Fibroblast of skin of abdomen (primary cell): ENCODE measurements at places on chromosomes 2 and 18.

GRCh38 chr18:11834772-11835171 is 16.4 kb upstream of the CHMP1B start:
- no peak for DNase-seq

DNA sequence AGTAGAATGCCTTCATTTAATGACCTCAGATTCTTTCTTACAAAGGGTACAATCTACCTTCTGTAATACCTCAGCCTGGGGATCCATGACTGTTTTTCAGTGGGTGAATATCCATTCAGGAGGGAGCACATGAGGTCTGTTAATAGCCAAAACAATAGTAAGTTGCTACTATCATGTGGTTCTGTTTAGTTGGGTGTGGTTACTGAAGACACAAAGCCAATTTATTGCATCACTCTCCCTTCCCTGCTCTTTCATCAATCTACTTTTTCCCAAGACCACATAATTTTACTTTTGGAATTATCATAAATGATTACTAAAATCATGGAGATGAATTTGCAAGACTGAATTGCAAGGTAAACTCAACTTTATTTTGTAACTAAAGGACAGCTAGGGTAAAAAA is 254.2 kb downstream of the GALNT13 start:
- no peak for DNase-seq

- no peak for DNase-seq
Observed at GRCh38 chr2:37396890-37397565, 52.6 kb downstream of the QPCT start.

DNA sequence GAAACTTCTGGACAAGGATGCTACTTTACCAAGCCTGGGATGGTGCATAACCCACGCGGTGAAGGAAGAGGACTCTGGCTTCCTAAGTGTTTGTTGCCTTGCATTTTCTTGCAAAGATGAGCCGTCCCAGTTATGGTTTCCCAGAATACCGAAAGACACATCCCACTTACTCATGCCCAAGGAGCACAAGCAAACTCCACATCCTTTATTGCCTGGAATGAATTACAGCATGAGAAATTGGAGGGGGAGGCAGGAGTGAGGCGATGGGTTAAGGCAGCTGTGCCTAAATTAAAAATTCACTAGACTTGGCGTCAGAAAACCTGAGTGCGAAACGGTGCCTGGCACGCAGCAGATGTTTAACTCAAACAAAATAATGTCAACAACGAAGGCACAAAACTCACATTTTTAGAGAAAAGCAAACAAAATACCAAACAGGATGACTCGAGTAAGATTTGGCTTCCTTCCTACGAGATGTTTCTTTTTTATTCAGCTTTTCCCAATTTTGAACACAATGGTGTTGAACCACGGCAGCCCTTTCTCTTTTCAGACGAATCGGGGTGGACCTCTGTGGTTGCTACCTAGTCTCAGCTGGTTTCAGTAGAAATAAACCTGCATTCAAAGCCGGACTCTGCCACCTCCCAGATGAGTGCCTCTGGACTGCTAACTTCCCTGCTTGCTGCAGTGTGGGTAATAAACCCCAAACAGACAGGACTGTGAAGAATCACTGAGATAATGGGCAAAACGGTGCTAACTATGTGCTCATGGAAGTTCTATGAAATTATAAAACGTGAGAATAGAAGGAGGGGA is 100.3 kb upstream of the NCK2 start:
- DNase-seq: peak; percentile 52

- no peak for DNase-seq
Observed at GRCh38 chr2:226581004-226581403, 218.6 kb downstream of the IRS1 start.

GRCh38 chr2:42747422-42747821 is 16.5 kb downstream of the OXER1 start:
- DNase-seq: no peak

- DNase-seq: peak; percentile 5
Observed at GRCh38 chr2:186460465-186460864, 25.6 kb upstream of the ZC3H15 start.

DNA sequence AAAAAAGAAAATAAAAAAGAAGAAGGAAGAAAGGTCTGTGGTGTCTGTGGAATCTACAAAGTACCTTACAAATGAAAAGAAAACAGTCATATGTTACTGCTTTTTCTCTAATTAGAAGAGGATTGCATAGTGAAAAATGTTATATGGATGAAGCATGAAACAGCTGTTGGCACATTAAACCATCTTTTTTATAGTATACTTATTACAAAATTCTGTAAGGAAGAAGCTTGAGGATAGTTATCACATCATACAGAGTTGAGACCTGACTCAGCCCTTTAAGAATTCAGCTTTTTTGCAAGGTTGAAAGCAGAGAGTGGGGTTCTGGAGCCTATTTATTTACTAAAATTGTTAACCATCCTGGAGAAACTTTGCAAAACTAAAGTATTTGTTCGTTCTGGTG is 222.7 kb downstream of the PHLPP1 start:
- DNase-seq: peak; percentile 54

GRCh38 chr2:79393806-79394484 is 118.9 kb upstream of the CTNNA2 start:
- no peak for DNase-seq

DNA sequence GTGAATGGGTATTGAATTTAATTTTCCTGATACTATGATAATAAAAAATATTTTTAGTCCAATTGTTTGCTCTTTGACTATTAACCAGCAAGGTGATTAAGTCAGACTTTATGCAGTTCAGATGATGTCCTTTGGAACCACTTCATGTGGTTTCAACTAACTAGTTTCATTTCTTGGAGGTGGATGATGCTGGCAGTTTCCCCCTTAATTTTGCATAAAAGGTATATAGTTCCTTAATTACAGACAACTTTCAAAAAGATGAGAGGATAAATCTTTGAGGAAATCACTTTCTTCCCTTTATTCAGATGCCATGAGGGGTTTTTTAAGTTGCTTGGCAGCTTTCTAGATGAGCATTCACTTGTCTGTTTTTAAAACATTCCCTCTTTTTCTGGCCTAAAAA is 223.1 kb downstream of the PHLPP1 start:
- DNase-seq: no peak

DNA sequence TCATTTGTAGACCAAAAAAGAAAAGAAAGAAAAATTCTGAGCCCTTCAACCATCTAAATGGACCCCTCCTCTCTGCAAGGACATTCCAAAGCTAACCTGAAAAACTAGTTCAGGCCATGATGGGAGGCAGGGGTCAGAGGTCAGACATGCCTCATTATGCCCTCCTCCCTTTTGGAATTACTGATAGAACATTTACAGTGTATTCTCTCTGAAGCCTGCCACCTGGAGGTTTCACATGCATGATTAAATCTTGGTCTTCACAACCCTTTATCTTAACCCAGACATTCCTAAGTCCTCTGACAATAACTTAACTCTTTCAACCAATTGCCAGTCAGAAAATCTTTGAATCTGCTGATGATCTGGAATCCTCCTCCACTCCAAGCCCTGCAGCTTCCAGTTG is 86.0 kb downstream of the SPP2 start:
- DNase-seq: peak; percentile 13

DNA sequence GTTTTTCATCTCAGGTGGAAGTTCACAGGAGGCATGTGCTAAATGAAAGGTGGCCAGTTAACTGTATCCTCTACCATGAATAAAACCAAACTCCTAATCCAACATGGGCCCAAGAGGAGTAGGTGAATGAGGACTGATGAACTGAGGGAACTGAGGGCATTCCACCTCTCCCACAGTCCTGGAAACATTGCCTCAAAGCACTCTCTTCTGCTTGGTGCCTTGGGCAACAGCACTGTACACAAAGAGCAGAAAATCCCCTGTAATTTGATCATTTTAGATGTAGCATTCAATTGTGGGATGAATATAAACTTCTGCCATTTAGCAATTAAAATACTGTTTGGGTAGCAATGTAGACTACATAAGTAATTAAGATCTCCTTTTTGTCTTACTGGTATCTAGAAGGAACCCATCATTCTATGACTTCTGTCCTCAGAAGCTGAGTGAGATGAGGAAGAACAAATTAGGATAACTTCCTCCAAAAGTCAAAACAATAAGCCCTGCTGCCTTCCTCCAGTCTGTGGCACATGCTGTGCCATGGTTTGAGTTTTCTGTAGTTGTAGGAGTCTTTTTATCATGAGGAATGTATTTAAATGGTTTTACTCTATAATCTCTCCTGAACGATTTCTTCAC is 86.7 kb upstream of the ZEB2 start:
- no peak for DNase-seq

DNA sequence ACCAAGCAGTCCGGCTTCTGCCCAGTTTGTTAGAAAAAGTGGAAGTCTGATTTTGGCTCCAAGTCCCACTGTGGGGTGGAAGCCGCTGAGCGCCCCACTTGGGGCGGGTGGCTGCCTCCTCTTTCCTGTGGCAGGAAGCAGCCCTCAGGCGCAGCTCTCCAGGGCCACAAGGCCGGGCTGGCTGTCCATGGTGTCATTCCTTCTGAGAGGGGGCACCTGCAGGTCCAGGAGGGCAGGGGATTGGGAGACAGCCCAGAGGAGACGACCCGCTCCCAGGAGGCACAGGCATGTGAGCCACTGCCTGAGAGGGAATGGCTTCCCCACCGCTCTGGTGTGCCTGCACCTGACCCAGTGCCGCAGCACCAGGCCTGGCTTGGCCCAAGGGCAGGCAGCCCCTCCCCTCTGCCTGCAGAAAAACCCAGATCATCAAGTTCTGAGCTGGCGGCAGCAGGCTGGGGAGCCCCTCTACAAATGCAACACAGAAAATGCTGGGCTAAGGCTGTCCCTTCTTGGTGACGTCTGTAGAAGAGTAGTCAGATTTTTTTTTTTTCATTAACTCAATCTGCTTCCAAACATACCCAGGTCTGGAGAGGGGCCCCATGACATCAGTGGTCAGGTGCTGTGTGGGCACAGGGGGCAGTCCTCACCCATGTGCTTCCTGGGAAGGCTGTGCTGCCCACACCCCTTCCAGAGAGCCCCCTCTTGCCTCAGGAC is 38.4 kb downstream of the HS6ST1 start:
- DNase-seq: no peak

DNA sequence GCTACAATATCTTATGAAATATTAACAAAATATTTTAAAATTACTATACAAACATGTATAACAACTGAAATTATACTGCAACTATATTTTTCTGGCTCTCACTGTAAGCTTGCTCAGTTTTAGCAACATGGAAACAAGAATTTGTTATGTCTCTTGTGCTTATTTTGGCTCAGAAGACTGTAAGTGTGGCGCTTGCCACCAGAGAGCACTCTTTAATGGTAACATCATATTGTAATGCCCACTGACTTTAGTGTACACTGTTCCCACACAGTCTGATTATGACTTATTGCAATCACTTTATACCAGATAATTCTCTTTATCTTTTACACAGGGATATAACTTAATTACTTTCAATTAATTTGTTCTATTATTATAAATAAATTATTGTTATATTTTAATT is 1500.6 kb upstream of the TMEFF2 start:
- peak; percentile 34 for DNase-seq

- DNase-seq: peak; percentile 42
Observed at GRCh38 chr18:79380816-79381806, 14.6 kb upstream of the NFATC1 start.

DNA sequence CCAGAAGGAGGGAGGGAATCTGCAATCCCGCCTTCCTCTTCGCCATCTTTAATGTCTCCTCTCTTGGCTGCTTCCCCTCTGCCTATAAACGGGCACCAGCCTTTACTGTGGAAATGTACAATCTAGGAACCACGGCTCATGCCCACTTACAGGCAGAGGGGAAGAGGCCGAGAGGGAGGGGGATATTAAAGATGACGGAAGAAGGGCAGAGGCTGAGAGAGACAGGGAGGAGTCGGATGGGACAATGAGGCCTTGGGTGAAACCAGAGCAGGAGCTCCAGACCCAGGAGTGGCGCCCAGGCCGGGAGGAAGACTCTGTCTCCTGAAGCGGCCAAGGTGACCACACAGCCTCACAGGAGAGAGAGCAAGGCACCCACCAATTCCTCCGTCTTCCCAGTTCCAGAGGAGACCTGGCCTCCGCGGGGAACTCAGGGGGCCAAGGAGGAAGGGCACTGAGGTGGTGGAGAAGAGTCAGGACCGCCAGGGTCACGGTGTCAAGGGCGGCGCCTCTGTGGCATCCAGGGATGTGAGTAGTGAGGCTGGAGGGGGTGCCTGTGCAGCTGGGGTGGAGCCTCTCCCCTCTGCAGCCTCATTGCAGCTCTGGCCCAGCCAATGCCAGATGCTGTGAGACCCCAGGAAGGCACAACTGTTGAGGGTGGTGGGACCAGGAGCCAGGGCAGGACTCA is 67.8 kb downstream of the CIB4 start:
- DNase-seq: no peak

DNA sequence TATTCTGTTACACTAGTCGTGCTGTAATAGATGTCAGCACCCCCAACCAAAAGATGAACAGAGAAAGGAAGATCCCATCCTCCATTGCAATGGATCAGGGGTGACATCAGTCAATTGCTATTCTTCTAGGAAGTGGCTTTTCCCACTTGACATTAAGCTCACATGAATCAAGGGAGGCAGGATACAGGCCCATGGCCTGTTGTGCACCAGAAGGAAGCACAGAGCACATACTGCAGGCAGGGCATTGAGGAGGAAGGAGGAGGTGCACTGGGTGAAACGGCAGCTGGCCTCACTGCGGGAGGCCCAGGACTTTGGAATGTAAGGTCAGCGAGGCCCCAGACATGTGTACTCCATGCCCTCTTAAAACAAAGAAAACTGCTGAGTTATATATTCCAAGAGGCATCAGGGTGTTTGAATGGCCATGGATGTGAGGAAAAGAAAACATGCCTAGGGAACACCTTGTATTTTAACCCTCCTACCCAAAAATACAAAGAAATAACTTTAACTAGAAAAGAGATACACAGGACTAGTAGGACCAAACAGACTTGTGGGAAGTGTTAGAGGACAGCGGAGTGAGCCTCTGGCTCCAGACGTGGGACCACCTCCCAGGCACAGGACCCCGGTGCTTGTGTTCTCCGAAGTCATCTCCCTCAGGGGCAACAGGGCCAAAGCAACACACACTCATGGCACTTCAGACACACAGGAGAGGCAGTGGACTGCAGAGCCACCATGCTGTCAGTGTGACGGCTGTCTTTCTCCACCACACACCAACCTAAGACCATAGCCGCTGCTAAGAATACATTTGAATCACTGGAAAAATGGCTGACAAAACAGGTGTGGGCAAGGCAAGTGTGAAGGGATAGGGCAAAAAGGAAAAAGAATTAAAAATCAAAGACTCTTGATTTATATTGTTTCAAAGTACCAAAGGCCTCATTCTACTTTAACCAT is 51.4 kb upstream of the RIOK3 start:
- peak; percentile 78 for DNase-seq

DNA sequence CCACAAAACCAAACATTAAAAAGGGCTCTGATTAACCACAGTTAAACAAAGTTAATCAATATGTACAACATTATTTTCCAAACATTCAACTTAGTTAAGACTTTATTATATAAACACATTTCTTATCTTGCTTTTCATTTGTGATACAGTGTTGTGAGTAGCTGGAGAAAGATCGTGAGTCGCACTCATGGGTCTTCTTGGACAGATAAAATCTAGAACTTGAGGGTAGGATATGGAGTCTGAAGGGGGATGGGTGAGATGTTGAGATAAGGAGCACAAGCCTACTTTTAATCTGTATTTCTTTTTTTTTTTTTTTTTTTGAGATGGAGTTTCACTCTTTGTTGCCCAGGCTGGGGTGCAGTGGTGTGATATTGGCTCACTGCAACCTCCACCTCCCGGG is 22.6 kb upstream of the TMEM214 start:
- no peak for DNase-seq
